ENCODE measurements at places on chromosomes 6 and 20. TPM values are rescaled to one million over a fixed set of nuclear protein-coding genes. Genes with fewer than 3 reads are reported as not detected.

Gene SLC17A4
- 137 TPM for total RNA-seq

Gene NHLRC1
- not detected for total RNA-seq

Gene PPP1R14C
- total RNA-seq: 64.5 TPM

Gene SMAP1
- 10.3 TPM for total RNA-seq

Gene TCP1
- 170 TPM for total RNA-seq

DNA sequence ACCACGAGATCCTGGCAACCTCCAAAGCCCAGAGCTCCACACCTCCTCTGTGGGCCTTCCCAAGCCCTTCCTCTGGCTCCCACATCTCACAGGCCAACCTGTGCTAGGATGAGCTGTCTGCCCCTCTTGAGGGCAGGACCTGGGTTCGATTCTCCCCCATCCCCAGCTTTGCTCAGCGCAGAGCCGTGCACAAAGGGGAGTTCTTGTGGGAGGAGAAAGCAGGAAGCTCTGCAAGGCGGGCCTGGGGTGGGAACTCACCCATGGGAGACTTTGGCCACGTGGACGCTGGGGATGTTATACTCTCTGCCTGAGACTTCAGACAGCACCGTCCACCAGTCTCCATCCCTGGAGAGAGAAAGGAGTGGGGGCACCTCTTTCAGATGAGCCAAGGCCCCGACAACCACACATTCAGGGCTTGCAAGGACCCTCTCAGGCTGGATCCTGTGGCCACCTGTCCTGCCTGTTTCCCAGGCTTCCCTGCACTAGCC, 12.7 kb downstream of the SLA2 start:
- H3K4me1 ChIP-seq: no peaks in the 10 kb centered on the region
- H3K27ac ChIP-seq: no peak overlapping the region
- DNase-seq: no peak
- H3K4me3 ChIP-seq: no peak overlapping the region
- no peaks in the 10 kb centered on the region for H3K27me3 ChIP-seq

Gene LRP11
- 50.5 TPM for total RNA-seq

DNA sequence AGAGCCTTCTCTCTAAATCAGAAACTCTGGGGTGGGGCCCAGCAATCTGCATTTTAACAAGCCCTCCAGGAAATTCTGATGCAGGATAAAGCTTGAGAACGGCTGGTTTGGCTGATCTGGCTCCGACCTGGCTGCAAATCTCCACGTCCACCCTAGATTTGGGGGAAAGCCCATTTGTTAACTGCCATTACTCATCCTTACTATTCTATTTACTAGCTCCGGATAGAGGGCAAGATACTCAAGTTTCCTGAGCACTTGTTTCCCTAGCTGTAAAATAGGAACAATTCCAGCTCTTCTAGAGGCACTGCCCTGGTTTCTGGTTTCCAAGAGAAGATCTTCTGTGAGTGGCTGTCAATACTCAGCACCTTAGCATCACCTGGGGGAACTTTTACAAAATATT, 44.4 kb downstream of the DAAM2 start:
- H3K36me3 ChIP-seq: no peaks in the 10 kb centered on the region
- no peak overlapping the region for H3K4me3 ChIP-seq
- H3K27me3 ChIP-seq: no peaks in the 10 kb centered on the region
- no peak for DNase-seq
- H3K4me1 ChIP-seq: peaks cover 26% of the 10 kb centered on the region
- no peak overlapping the region for H3K27ac ChIP-seq

Gene GLP1R
- total RNA-seq: not detected

- no peak overlapping the region for H3K27ac ChIP-seq
- H3K27me3 ChIP-seq: no peaks in the 10 kb centered on the region
- no peaks in the 10 kb centered on the region for H3K4me1 ChIP-seq
- H3K4me3 ChIP-seq: no peak overlapping the region
Observed at GRCh38 chr6:23222724-23223123, 653.4 kb downstream of the HDGFL1 start.

GRCh38 chr20:46311719-46312074, 3.4 kb upstream of the CDH22 start:
- H3K4me3 ChIP-seq: no peak overlapping the region
- H3K27ac ChIP-seq: no peak overlapping the region
- H3K36me3 ChIP-seq: no peaks in the 10 kb centered on the region
- H3K27me3 ChIP-seq: peaks cover 100% of the 10 kb centered on the region

DNA sequence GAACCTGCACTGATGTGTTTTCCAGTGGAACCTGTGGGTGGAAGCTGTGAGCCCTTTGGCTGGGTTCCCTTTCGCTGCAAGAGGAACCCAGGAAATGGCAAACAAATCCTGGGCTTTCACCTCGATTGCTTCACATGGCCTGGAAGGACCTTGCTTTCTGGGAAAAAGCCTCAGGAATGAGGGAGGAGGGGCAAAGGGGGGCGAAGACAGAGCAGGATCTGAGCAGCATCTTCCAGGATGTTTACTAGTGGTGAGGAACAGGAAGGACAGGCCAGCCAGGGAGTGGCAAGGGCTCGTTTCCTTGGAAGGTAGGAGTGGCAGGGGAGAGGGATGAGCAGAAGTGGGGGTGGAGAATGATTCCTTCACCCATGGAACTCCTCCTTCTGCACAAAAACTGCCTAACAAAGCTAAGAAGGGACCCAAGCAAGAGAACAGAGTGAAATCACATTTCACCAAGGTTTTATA, 5.9 kb downstream of the SLC2A10 start:
- H3K4me1 ChIP-seq: peaks cover 7% of the 10 kb centered on the region
- H3K4me3 ChIP-seq: no peak overlapping the region
- peak; percentile 49 for DNase-seq

DNA sequence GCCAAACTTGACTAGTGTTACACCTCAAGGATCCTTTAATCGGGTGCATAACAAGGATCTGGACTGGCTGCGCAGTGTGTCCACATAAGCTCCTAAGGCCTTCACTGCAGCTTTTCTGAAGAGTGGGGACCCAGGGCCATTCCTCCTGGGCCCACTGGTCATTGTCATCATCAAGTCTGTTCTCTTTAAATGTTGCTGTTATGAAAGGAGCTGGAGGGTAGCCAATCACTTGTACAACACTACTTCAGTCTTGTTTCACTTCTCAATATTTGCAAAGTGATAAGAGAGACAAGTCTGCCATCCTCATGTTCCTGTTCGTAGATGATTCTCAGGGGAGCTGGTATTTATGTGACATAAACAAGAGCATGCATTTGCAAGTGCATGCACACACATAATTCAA, 149.8 kb downstream of the SYNDIG1 start:
- H3K4me3 ChIP-seq: no peak overlapping the region
- H3K27ac ChIP-seq: no peak overlapping the region
- no peaks in the 10 kb centered on the region for H3K36me3 ChIP-seq
- no peak for DNase-seq
- H3K4me1 ChIP-seq: no peaks in the 10 kb centered on the region

- no peaks in the 10 kb centered on the region for H3K27me3 ChIP-seq
- H3K27ac ChIP-seq: no peak overlapping the region
- H3K4me1 ChIP-seq: no peaks in the 10 kb centered on the region
- no peak for DNase-seq
Observed at GRCh38 chr6:105744815-105745214, 341.3 kb upstream of the PRDM1 start.

GRCh38 chr20:63694584-63695423, 1.6 kb upstream of the TNFRSF6B start:
- H3K4me1 ChIP-seq: peaks cover 63% of the 10 kb centered on the region
- H3K27ac ChIP-seq: no peak overlapping the region
- no peaks in the 10 kb centered on the region for H3K36me3 ChIP-seq
- H3K27me3 ChIP-seq: no peaks in the 10 kb centered on the region
- no peak overlapping the region for H3K4me3 ChIP-seq

GRCh38 chr6:26149240-26149639, 62.0 kb downstream of the HFE start:
- no peaks in the 10 kb centered on the region for H3K4me1 ChIP-seq
- H3K36me3 ChIP-seq: no peaks in the 10 kb centered on the region
- no peak for DNase-seq
- no peak overlapping the region for H3K4me3 ChIP-seq
